ENCODE measurements at places on chromosomes 1 and 21.

DNA sequence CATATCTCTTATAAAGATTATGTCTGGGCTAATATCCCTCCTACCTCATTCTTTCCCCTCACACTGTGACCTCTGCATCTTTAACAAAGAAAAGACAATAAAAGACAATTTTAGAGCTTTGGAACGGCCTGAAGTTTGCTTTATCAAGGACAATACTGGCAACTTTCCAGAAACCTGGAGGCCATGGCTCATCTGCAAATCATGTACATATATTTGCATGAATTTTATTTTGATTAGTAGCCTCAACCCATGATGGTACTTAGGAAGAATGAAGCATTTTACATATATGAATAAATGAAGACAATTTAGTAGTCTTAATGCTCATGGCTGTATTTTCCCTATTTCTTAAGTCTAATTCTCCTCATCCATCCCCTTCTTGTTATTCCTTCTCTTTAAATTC lies 612.2 kb upstream of the CXADR start:
- DNase-seq = no peak

- DNase-seq = no peak
Observed at GRCh38 chr1:230026139-230026538, 40.9 kb upstream of the GALNT2 start.

GRCh38 chr1:227780101-227781044 lies 35.1 kb upstream of the PRSS38 start:
- DNase-seq = no peak

- no peak for DNase-seq
Observed at GRCh38 chr1:32763221-32763620, 53.9 kb downstream of the YARS1 start.

GRCh38 chr1:27861436-27861835 lies 10.9 kb upstream of the THEMIS2 start:
- no peak for DNase-seq

DNA sequence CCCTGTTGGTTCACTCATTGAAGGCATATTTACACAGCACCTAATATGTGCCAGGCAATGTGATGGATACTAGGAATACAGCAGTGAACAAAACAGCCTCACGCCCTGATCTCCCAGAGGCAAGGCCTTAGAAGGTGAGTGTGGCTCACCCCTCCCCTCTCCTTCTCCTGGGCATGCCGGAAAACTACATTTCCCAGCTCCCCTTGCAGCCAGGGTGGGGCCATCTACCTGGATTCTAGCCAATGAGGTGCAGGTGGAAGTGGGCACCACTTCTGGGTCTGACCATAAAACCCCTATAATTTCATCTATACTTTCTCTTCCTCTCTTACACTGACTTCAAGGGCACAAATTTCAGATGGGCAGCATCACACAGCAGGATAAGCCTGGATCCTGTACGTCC lies 63.8 kb downstream of the FBXO2 start:
- DNase-seq = no peak

DNA sequence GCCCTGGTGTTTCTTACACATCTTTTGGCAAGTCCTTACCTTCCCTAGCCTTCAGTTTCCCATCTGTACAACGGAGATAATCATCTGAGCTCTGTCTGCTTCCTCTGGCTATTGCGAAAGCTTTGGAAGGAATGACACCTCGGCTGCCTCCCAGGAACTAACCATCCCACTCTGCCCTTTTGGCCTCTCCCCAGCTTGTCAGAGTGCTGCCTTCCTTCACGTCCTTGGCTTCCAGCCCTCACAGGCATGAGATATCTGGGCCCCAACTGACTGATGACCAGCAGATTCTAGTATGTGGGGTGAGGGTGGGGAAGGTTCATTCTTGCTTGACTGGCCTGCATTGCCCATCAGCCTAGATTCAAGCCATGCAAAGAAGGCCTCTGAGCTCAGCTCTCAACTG lies 253.1 kb upstream of the FGGY start:
- DNase-seq = no peak

- DNase-seq = no peak
Observed at GRCh38 chr1:206705191-206705590, 20.5 kb downstream of the MAPKAPK2 start.

DNA sequence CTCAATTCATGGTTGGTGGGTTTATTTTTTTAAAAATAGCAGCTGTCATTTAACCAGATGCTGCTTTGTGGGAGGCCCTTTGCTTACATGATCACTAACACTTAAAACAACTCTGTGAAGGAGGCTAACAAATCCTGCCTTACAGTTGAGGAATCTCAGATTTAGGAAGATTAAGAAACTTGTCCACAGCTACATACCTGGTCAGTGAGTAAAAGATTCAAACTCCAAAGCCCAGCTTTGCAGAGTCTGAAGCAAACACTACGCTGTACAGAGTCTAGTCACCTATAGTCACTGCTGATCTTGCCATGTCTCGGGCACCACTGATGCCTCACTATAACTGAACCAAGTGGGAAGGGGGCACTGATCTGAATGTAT lies 535.4 kb downstream of the SMYD3 start:
- no peak for DNase-seq

GRCh38 chr1:178962853-178963711 lies 62.6 kb upstream of the FAM20B start:
- DNase-seq = no peak

DNA sequence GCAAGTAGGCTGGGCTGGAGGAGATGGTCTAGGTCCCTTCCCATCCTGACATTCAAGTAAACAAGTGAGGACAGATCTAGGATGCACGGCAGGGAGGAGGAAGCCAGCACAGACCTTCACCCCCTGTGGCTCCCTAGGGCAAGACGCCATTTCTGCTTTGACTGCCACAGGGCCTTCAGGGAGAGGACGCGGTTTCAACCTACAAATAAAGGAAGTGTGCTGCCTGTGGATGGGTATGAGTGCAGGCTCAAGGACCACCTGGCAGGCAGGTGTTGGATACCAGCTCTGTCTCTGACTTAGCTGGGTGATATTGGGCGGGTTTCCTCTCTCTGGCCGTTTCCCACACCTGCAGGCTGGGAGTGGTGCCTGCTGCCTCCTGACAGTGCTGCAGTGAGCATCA lies 16.2 kb downstream of the SLC2A1 start:
- no peak for DNase-seq

All from cortex of kidney (tissue), 1 donor.